NCI-H1694 treated with DMSO at 0.1 percent for 48 hours (cell line): ENCODE measurements at places on chromosomes 1 and 21.

- DNase-seq, result no peak
Observed at GRCh38 chr1:94098585-94099111, 22.3 kb downstream of the ABCA4 start.

GRCh38 chr1:209617047-209617673 lies 33.6 kb downstream of the CAMK1G start:
- no peak for DNase-seq

DNA sequence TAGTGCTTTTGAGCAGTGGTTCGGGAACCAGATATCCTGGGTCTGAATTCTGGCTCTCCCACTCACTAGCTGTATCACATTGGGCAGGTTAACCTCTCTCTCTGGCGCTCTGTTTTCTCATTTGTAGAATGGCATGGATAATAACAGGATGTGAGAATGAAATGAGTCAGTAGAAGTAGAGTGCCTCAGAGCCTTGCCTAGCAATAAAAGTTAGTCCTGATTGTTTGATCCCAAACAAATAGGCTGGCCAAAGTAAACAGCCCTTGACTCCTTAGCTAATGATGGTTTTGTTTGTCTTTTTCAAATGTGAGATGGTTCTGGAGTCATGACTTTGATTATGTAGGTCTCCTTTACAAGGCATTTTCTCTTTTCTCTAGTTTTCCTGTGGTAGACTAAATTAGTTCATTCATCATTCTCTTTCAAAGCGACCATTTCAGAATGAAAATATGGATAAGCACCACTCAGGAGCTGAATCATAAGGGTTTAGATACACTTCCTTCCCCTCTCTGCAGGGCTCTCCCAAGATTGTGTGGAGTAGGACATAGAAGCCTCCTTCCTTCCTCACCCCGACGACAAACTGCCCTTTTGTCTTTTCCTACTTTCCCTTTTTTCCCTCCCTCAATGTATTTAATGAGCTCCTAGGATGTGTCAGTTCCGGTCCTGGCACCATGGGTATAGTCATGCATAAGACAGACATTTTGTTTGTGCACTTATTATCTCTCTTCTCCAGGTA lies 23.1 kb downstream of the KIAA0040 start:
- no peak for DNase-seq

DNA sequence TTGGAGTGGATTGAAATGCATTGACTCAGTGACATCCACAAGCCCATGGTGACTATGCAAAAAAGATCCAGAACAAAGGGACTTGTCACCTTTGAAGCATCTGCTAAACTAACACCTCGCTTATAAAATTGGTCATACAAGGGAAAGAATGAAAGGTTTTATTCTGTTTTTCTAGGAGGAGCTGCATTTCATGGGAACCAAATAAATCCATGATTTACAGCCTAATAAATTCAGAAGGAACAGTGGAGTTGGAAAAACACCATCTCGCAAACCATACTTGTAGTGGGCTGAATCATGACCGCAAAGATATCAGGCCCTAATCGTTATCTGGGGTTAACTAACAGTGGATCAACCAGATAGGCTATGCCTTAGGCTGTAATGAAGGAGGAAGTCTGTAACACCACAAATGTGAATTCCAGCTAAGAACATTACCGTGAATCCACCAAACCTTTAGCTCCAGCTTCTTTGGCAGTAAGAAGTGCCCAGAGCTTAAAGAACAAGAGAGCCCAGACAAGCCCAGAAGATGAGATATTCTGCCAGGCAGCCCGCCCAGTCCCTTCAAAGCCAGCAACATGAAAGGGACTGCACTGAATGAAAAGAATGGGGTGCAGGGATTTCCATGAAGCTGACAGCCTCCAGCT lies 27.4 kb downstream of the RSPH1 start:
- DNase-seq, result no peak

DNA sequence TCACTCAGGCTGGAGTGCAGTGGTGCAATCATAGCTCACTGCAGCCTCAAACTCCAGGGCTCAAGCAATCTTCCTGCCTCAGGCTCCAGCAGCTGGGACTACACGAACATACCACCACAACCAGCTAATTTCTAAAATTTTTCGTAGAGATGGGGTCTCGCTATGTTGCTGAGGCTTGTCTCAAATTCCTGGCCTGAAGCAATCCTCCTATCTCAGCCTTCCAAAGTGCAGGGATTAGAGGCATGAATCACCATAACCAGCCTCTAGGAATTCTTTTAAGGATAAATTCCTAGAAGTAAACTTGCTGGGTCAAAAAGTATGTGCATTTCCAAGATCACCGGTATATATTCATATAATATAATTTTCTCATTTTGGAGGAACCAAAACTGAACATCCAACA lies 17.6 kb upstream of the HUNK start:
- DNase-seq, result no peak

DNA sequence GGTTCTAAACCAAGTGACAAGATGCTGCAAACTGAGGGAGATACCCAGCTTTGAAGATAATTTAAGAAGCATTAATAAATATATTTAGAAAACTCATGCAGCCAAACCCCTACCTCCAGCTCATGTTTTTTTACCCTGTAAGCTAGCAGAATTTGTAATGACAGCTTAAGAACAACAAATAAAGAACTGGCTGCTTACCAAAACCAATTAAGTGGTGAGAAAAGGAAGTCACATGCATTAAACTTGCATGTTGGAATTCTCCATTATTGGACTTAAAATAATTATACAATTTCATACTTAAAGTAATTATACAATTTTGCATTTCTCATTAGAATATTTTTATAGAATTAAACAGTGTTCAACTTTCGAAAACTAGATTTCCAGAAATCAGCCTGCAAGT lies 75.6 kb upstream of the CNIH3 start:
- DNase-seq, result peak; percentile 56

GRCh38 chr1:166813508-166814223 lies 25.6 kb upstream of the POGK start:
- peak; percentile 14 for DNase-seq

- DNase-seq, result no peak
Observed at GRCh38 chr1:157551694-157552693, at the start of gene FCRL5. TSS of gene FCRL5 (minus strand) at chr1:157552515. CDS start at chr1:157552362, 153 bp downstream.

GRCh38 chr1:153793973-153794615 lies 18.9 kb downstream of the SLC27A3 start:
- no peak for DNase-seq

DNA sequence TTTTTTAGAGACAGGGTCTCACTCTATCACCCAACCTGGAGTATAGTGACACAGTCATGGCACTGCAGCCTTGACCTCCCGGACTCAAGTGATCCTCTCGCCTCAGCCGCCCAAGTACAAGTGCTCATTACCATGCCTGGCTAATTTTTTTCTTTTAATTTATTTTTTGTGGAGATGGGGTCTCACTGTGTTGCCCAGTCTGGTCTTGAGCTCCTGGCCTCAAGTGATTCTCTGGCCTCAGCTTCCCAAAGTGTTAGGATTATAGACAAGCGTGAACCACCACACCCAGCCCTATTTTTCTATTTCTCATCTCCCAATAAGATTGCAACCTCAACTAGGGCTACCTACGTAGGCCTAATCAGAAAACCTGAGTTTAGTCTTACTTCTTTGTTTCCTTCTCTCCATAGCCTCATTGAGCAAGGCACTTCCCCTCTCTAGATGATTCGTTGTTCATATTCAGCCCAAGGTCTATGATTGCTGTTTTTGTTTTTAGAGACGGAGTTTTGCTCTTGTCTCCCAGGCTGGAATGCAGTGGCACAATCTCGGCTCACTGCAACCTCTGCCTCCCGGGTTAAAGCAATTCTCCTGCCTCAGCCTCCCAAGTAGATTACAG lies 1.1 kb upstream of the KPNA6 start:
- DNase-seq, result no peak

DNA sequence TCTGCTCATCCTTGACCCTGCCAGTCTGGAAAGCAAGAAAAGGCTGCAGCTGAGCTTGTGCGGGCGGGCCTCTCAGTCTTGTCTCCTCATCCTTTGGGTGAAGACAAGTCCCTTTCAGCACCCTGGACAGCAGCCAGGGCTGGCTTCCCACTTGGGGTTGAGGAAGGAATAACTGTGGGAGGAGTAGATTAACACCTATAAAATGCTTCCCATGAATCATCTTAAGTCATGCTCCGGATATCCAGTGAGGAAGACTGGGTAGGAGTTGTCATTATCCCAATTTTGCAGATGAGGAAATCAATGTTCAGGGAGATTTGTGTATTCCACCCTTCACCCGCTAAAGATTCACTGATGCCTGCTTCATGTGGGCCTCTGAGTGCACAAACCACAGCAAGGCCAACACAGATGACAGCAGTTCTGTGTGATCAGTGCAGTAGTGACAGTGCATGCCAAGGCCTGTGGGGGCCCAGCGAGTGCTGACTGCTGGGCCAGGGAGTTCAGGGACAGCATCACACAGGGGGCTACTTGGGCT lies 20.1 kb upstream of the COL16A1 start:
- DNase-seq, result no peak

DNA sequence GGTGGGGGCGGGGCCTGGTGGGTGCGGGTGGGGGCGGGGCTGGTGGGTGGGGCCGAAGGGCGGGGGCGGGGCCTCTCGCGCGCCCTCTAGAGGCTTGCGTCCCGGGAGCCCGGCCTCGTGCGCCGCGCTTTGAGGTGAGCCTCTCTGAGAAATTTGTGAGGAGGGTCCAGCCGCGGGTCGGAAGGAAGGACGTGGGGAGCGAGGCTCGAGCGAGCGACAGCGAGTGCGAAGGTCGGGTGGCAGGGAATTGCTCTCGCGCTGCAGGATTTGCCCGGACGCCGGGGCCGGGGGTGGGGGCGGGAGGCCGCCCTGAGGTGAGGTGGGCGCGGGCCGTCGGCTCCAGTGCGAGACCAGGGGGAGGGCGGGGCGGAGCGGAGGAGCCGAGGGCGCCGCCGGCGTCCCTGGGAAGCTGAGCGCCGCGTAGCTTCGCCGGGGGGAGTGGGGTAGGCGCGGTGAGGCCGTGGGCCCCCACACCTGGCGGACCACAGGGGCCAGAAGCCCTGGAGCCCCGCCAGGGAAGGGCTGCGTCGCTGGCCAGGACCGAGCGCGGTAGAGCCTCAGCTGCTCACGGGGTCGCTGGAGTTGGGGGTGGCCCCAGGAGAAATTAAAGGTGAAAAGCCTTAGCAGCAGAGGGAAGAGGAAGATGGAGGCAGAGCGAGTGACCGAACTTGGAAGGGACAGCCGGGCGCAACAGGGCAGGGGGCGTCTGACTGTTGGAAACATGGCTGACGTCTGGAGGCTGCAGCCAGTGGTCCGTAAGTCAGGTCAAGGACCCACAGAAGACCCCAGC lies 754 bp upstream of the LSS start:
- peak; percentile 69 for DNase-seq

DNA sequence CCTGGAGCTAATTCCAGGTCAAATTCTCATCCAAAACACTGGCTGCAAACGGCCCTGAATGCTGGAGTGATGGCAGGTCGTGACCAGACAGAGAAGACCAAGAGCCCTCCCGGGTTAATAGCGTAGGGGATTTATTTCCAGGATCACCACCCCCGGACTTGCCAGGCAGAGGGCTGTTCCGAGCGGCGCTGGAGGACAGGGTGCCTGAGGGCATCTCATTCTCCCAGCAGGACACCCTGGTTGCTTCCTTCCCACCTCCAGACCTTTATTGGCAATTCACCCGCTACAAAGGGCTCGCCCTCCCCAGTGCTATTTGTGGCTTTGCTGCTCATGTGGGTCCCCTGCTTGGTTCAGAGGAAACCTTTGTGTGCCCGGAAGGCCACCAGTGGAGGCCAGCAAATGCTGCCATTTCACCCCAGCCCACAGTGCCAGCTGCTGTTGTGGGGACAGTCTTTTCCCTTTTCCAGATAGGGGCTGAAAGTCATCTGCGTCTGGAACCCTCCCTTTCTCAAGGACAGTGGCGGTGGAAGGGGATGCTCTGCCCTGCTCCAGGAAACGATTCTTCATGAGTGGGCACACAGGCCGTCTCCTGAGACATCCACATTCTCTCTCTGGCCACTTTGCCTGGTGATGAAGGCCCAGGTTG lies 19.0 kb upstream of the C1orf174 start:
- DNase-seq, result no peak

GRCh38 chr1:37560401-37561132 lies 3.8 kb downstream of the DNALI1 start:
- DNase-seq, result no peak
